GM10248 (cell line): ENCODE measurements at places on chromosomes 3 and 15.

- DNase-seq = no peak
These were observed 311.5 kb downstream of the TLE3 start for GRCh38 chr15:69786136-69786701.

- DNase-seq = peak; percentile 54
These were observed 200.5 kb downstream of the GOLGA6L6 start for GRCh38 chr15:20340931-20341661.

GRCh38 chr3:155863072-155863784, 7.2 kb upstream of the GMPS start:
- no peak for DNase-seq

GRCh38 chr15:37882640-37883039, 51.8 kb upstream of the TMCO5A start:
- DNase-seq = no peak

DNA sequence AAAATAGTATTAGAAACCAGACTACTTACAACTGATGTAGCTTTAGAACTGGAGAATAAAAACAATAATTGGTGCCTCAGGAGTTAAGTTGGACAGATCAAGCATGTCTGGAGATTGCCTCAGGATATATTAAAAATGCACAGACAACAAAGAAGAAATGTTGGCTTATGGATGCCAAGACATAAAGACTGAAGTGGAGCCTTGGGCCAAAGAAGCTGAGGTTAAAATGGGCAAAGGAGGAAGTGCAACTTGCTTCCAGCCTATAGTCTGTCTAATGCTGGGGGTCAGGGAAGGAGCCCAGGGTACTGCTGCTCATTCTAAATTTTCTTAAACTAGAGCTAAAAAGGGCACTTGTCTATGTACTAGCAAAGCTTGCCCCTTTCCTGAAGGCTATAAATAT, 77.5 kb downstream of the ESYT3 start:
- DNase-seq = no peak

GRCh38 chr3:138135146-138135832, 3.1 kb upstream of the A4GNT start:
- DNase-seq = no peak

DNA sequence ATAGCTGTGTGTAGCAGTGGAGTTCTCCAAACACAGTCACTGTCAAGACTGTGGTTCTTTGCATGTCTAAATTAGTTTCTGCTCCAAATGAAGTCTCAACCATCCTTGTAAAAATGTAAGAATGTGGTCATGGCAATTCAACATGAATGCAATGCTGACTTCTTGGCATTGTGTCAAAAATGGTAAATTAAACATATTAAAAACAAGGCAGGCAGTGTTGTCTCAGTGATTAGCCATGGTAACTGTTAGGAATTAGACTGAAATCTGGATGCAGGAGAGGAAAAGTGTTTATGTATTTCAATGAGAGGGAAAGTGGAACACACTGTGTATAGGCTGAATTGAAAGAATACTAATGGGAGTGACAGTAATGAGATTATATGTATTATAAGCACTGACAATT, 597.2 kb downstream of the EDEM1 start:
- no peak for DNase-seq

DNA sequence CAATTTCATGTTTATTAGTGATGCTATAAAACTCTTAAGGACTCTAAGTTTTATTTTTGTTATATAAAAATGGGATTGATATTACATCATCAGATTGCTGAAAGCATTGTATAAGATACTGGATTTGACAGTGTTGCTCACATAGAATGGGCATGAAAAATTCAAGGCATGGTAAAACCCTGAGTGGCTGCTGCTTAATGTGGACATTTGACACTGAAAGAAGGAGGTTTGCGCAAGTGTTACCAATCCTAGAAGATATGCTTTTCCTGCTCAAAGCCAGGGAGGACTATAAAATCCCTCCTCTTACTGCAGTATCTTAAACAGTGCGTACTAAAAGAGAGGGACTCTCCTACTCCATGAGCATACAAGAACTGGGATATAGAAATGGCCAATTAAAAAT, 65.8 kb upstream of the PTX3 start:
- no peak for DNase-seq

GRCh38 chr3:11204697-11205348, 50.5 kb downstream of the HRH1 start:
- no peak for DNase-seq

- DNase-seq = no peak
These were observed 291.7 kb downstream of the SUCLG2 start for GRCh38 chr3:67362686-67363085.
